DMS153 (cell line): ENCODE measurements at places on chromosomes 2 and 18.

GRCh38 chr2:174176898-174177297 is 71.4 kb downstream of the OLA1 start:
- peak; percentile 72 for DNase-seq

GRCh38 chr18:12391487-12392165 is 14.6 kb upstream of the AFG3L2 start:
- DNase-seq: no peak

DNA sequence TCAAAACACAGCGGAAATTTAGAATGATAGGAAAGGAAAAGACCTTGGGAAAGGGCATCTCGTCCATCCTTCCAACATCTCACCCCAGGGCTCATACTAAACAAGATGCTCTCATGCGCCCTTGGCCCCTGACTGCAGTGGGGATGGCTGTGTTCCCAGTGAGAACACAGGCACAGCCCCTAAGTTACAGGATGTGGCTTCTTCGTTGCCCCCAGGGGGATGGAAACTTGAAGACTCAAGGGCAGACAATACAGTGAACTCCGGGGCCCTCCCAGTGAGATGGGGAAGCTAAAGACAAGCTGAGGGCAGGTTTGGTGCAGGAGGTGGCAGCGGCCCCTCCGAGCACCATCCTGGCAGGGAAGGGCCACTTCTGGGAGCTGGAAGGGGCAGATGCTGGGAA is 139.7 kb downstream of the INO80D start:
- no peak for DNase-seq

DNA sequence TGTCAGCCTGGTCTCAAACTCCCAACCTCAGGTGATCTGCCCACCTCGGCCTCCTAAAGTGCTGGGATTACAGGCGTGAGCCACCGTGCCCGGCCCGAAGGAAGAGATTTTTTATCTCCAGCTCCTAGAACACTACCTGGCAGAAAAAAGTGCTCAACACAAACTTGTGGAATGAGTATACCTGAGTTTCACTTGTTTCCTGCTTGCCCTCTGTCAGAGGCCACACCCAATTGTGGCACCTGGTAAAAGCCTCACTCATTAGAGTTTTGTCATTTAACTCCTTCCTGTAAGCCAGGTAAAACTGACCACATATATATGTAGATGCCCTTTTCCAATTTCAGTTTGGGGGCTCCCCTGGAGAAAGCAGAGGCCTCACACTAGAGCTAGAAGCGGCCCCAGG is 42.2 kb upstream of the RTN4 start:
- no peak for DNase-seq

DNA sequence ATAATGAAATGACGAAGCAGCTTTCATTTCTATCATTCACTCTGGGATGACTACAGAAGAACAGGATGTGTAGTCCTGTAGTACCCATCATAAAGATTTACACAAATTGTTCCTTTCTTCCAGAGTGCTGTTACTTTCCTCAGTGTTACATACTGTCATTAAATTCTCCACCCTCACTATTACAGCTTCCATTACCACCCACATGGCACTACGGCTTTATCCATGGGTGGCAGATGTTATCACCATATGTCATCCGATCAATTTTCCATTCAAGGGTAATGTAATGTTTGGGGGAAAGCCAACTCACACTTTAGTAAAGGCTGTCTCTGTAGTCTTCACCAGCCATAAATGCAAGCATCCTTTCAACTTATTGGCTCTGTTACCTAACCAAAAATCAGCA is 7.1 kb upstream of the CSRNP3 start:
- DNase-seq: peak; percentile 83

- no peak for DNase-seq
Observed at GRCh38 chr2:1949265-1949664, 204.9 kb upstream of the PXDN start.

DNA sequence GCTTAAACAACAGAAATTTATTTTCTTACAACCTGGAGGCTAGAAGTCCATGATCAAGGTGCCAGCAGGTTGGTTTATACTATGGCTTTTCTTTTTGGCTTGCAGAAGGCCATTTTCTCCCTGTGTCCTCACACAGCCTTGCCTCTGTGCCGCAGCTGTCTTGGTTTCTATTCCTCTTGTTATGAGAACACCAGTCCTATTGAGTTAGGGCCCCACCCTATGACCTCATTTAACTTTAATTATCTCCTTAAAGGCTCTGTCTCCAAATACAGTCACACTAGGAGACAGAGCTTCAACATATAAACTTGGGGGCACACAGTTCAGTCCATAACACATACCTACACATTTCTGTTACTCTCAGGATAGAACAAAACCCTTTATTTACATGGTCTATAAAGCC is 17.3 kb upstream of the RHOB start:
- no peak for DNase-seq

DNA sequence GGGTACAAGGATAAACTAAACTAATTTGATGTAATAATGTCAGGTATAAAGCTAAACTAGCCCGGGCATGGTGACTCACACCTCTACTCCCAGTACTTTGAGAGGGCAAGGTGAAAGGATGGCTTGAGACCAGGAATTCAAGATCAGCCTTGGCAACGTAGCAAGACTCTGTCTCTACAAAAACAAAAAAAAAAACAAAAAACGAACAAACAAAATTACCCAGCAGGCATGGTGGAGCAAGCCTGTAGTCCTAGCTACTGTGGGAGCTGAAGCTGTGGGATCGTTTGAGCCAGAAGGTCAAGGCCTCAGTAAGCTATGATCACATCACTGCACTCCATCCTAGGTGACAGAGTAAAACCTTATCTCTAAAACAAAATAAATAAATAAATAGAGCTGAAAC is 131.8 kb upstream of the KYNU start:
- no peak for DNase-seq

DNA sequence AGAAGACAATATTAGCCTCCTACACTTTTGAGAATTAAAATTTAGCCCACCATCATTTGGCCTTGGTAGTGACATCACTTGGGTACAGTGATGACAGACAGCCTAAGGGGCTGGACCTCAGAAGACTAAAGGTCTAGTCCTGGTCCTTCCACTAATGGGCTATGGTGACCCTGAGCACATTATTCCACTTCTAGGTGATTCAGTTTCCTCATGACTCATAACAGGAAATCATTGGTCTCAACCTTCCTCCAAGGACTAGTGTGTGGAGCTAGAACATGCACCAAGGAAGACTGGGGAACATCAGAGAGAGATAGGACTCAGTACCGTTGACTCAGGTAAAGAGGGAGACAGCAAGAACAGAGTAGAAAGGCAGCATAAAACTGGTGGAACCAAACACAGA is 64.0 kb downstream of the TFCP2L1 start:
- DNase-seq: no peak
